Activated naive CD4-positive, alpha-beta T cell treated with Interleukin-2 at 50 U/mL for 16 hours (primary cell): ENCODE measurements at places on chromosomes 3 and 15.

DNA sequence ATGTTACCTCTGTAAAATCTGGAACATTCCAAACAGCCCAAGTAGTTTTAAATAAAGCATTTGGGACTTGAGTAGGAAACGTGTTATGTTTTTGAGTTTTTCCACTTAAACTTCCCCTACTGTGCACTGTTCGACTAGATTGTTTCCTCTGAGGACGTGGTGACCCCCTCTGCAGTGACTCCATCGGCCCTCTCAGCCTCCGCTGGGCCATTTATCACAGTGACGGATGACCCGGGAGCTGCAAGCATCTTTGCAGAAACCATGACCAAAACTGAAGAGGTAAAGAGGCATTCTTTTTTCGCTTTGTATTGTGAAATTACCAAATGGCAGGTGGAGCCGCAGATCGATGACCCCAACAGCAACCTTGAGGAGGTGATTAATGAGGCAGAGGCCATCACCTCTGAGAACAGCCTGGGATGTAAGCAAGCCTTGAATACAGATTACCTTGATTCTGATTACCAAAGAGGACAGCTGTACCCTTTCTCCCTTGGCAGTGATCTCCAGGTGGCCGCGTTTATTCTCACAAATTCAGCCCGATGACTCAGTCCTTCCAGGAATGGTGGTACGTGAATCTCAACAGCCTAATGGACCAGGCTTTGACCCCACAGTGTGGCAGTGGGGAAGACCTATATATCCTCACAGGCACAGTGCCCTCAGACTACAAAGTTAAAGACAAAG, 79.1 kb upstream of the FAN1 start:
- no peak for DNase-seq

GRCh38 chr15:101710806-101711205, 13.5 kb downstream of the TARS3 start:
- DNase-seq: no peak

DNA sequence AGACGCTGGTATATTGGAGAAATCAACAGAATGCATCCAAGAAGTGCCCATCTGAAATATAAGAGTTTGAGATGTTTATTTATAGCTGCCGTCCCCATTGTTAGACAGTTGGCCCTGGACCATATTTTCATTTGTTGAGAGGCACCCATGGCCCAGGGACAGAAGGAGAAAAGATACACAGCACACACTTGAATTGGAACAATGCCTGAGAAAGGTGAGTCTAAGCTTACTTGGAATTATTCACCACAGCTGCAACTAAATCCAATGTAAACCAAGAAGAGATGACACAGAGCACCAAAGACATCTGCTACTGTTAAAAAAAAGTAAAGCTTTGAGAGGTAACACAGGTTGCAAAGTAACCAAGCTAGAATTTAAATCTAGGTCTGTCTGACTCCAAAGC, 525.5 kb upstream of the NAALADL2 start:
- no peak for DNase-seq

DNA sequence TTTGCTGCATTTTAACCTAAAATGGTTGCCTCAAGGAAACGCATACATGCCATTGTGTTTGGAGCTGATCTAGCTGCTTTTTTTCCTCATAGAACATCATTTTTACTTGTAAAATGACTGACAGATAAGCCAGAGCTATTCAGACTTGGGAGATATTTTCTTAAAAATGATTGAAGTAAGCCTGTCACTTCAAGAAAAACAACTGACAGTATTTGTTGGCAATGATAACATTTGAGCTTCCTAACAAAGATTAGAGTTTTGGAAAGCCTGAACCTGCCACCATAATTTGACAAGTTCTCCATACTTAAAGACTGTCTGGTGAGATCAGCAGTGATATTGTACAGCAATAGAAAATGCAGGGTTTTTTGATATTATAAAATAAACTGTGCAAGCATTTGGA, 27.6 kb upstream of the MRPL3 start:
- DNase-seq: no peak

GRCh38 chr3:16239086-16239770, 25.5 kb downstream of the DPH3 start:
- DNase-seq: no peak

- DNase-seq: no peak
These were observed 25.7 kb downstream of the FSIP1 start for GRCh38 chr15:39756806-39757522.

GRCh38 chr3:164095279-164095678, 983.0 kb downstream of the SI start:
- DNase-seq: no peak

GRCh38 chr3:33578325-33579177, 138.3 kb upstream of the UBP1 start:
- no peak for DNase-seq

DNA sequence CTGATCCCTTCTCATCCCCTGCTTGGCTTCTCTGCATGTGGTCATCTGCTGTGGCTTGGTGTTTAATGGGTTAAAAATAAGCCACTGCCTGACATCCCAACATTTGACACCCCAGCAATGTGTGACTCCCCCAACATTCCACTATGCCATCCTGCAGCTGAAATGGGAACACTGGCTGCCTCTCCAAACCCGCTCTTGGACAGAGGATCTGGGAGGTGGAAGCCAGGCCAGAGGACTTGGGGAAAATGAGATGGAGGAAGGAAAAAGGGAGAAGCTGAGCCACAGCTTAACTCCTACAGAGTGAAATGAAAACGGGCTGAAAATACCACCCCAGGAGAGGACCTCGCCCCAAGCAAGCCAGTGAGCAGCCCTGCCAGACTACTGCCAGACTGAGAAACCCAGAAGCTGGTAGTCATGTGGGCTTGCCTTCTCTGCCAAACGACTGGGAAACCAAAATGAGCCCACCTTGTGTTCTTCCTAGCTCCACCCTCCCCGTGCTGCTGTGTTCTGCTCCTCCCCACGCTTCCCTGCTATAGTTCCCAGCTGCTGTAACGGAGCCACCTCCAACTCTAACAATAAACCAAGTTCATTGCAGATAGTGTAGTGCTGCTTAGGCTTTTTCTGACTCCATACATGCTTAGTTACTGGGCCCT, 13.7 kb downstream of the MAP1A start:
- DNase-seq: no peak

- DNase-seq: no peak
These were observed 41.8 kb downstream of the CRYGS start for GRCh38 chr3:186502138-186502948.

DNA sequence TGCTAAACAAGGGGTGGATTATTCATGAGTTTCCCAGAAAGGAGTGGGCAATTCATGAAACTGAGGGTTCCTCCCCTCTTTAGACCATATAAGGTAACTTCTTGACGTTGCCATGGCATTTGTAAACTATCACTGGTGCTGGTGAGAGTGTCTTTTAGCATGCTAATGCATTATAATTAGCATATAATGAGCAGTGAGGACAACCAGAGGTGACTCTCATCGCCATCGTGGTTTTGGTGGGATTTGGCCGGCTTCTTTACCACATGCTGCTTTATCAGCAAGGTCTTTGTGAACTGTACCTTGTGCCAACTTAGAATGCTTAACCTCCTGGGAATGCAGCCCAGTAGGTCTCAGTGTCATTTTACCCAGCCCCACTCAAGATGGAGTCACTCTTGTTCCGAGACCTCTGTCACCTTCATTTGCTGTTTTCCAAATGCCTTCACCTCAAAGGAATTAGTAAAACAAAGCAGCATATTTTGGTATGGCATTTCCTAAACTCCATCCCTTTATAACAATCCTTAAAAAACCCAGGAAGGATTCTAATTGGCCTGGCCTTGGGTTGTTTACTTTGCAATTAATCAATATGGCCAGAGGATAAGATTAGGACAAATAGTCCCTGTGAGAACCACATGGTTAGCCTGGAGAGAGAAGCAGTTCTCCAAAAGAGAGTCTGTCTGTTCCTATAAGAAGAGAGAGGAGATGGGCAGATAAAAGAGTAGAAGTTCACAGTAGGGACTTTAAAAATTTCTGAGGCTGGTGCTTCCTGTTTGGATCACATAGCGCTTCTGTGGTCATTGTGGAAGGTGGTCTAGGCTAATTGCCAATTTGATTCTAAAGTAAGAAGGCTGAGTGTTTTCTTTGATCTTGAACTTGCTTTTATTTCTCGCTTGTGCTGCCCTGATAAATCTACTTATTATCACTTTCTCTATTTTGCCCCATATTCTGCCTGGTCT, 155.2 kb upstream of the EOMES start:
- DNase-seq: no peak

GRCh38 chr3:58104151-58104550, 95.9 kb downstream of the FLNB start:
- no peak for DNase-seq

DNA sequence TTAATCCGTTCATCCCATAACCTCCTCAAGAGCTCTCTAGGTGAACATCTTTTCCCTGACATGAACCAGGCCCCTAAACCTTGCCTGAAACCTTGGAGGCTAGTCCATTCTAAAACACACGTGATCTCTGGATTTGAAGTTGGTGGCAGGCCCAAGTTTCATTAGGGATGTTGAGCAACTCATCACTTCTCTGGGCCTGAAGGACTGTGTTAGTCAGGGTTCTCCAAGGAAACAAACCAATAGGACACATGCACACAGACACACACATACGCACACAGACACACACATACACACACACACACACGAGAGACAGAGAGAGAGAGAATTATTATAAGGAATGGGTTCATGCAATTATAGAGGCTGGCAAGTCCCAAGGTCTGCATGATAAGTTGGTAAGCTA, 31.9 kb downstream of the ACAN start:
- DNase-seq: no peak

DNA sequence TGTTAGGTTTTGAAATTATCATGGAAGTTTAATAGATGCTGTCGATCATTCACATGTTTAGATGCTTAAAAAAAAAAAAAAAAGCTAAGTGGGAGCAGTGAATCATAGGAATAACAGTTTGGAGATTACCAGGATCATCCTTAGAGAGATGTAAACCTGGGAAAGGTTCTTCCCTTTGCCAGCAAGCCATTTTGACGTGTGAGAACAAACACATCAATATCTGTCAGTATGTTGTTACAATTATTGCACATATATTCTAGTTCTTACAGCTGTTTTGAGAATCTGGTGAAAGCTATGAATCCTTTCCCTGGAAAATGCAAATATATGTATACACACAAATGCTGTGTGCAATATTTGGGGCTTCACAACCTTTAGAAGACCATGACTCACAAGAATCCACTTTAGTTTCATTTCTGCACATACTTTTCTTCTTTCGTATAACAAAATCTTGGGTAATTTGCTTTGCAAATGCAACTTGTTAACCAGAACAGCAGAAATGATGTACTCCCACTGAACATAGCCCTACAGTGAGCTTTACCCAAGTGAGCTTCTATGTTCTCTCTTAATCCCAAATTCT, 12.0 kb downstream of the NFKBIZ start:
- no peak for DNase-seq

DNA sequence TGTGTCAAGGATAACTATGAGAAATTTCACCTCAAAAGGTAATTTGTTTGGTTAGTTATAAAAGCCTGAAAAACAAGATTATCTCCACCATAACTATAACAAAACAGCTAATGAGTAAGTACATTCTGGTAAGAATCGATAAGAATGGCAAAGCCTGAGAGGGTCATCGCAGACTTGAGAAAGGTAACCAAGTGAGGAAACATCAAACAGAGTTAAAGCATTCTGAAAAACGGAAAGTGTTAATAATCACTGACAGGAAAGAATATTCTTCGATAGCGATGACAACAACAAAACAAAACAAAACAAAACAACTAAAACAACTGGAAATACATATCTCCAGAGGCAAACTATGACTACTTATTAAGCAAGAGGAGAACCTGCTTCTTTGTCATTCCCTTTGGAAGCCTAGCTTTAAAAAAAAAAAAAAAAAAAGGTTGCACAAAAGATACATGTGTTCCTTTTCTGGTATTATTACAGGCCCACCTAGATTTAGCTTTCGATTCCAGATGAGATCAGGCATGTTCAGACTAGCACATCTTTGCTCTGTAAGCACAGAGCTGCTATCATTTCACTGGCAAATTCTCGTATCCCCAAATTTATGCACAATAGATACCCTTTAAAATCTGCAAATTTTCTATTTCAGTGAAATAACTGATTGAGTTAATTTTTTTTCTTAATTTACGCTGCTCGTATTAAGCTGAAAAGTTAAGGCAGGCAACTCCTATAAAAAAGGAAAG, 155.6 kb downstream of the TIGIT start:
- DNase-seq: no peak

DNA sequence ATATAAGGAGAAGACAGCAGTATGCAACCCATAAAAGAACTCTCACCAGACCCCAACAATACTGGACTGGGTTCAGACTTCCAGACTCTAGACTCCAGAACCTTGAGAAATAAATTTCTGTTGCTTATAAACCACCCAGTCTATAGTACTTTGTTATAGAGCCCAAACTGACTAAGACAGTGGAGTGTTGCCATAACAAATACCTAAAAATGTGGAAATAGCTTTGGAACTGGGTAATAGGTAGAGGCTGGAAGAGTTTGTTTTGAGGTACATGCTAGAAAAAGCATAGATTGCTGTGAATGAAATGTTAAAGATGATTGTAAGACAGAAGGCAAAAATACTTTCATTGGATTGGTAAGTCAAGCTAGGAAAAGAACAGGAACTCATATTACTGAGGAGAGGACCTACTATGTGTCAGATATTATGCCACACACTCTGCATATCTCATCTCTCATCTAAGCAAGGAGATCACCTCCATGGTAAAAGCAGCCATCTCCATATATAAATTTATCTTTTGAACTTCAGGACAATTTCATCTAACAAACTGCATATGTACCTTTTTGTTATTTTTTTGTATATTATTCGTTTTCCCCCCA, 67.4 kb upstream of the FNDC3B start:
- DNase-seq: no peak

DNA sequence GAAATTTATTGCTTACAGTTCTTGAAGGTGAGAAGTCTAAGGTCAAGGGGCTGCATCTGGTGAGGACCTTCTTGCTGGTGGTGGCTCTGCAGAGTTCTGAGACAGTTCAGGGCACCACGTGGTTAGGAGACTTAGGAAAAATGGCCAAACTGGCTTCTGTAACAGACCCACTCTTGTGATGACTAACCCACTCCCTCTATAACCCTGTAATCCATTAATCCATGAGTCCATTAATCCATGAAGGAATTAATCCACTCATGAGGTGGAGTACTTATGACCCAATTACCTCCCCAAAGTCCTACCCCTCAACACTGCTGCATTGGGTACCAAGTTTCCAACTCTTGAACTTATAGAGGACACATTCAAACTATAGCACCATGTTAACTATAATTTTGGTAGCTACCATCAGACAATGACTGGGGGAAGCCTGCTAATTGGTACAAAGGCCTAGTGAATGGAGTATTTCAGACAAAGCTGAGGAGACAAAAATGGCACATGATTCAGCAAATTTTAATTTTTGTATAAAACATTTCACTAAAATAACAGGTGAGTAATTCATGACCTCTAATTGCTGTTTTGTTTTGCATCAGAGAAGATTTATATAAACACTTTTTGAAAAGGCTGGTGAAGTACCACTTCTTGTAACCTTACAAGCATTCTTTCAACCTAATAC, 374.1 kb upstream of the TBL1XR1 start:
- no peak for DNase-seq
